Amniotic stem cell (primary cell): ENCODE measurements at places on chromosomes 2 and 18.
A peak's percentile ranks its signal among the peaks of the same experiment; 100 is the strongest.

DNA sequence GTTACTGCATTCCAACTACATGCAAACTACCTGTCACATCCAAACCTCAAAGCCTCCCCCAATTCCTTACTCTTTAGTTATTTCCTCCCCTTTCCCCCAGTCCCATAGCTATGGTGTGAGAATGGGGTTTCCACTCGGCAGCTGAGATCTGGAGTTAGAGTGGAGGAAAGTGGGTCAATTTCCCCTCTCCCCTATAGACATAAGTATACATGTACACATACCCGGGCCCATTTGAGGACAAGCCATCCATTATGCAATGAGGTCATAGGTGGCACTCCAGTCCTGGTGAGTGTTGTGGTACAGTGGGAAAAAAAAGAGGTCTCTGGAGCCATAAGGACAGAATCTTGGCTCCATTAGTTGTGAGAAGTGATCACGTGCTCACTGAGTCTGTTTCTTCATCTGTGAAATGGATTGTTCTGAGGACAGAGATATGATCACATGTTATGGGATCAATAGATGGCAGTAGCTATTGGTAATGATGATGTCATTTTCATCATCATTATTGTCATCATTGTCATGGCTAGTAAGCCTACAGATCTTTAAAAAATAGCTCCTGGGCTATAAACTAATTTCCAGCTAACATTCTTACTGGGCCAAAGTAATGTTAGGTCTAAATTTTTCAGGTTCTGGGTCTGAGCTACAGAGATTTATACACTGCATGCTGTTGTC lies 119.0 kb downstream of the BCL2L11 start:
- no peak for DNase-seq

DNA sequence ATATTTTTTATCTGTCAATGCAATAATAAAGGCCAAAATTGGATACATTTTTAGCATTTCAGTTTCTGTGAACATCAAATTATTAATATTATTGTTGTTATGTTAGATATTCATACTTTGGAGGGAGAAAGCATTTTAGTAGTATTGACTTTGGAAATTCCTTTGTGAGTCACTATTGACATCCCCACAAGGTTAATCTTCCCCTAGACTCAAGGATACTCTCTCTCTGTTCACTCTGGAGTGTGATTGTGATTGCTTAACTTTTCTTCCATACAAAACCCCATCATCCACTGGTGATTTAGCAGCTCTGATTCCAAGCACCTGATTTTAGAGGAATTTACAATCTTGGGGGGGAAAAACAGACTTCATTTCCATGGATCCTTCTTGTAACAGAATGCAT lies 352.0 kb downstream of the THSD7B start:
- no peak for DNase-seq

GRCh38 chr2:191571163-191571769 lies 106.7 kb upstream of the NABP1 start:
- DNase-seq: peak; percentile 37

DNA sequence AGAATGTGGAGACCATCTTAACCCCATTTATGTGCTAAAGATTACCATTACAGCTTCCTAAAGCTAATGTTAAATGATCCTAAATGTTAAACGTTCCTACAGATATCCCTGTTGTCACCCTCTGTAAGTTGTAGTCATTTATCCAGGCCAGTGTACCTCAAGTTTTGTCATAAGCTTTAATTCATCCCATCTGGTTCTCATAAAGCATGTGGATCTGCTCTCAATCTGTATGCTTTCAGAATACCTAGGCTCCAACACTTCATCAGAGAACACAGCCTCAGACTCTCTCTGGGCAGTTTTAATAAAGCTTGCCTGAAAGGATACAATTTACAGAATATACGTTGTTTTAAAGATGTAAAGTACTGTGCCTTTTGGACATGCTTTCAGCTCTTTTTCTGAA lies 4.2 kb upstream of the CCDC178 start:
- DNase-seq: no peak

DNA sequence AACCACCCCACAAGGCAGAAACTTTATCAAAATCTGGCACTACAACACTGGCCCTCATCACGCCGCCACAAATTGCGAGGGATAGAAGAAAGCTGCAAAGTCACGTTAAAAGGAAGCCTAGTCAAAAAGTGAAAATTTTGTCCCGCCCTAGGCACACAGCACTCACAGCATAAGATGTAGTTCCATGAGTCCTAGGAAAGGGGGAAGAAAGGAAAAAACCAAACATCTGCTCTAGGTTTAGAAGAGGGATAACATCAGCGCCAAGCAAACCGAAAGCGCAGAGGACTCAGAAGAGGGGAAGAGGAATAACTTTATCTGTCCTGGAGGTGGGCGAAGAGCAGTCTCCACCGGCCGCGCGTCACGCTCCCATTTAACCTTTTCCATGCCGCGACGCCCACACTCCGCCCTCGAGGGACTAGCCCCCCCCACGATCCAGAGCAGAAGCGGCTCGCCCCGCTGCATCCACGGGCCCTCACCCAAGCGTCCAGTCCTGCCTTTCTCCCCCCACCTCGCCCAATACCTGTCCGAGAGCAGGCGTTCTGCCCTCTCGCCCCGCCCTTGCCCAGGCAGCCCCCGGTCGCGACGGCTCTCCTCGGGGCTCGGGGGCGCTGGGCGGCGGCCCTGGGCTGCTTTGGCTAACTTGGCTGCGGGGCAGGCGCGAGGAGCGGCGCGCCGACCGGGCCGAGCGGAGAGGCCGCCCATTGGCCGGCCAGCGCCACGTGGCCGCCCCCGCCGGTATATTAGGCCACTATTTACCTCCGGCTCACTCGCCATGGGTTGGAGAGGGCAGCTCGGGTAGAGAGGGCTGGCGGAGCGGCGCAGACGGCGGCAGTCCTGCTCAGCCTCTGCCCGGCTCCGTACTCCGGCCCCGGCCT lies at the start of gene HOXD1:
HOXD1 (plus strand) TSS at position 770 of the 875 bp plus-strand sequence. CDS start 134 bp downstream, outside the sequence.
- no peak for DNase-seq

DNA sequence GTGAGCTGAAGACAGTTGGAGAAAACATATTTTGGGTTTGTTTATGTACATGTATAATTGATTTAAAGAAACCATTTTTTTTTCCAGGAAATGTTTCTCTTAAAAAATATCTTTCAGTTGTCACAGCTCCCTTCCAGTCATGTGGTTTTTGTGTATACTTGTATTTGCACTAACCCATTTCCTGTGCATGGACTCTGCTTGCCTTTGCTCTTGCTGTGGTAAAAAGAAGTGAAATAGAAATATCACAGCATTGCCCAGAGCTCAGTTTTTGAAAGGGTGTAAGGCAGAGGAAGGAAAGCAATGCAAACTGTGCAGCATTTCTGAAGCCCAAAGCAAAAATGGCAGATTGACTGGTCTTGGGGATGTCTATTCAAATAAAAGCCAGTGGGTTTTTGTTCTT lies 10.4 kb upstream of the DOCK10 start:
- no peak for DNase-seq

GRCh38 chr2:185012643-185013042 lies 414.3 kb downstream of the ZNF804A start:
- no peak for DNase-seq

- DNase-seq: no peak
These were observed 239.1 kb upstream of the EPAS1 start for GRCh38 chr2:46058140-46058539.

DNA sequence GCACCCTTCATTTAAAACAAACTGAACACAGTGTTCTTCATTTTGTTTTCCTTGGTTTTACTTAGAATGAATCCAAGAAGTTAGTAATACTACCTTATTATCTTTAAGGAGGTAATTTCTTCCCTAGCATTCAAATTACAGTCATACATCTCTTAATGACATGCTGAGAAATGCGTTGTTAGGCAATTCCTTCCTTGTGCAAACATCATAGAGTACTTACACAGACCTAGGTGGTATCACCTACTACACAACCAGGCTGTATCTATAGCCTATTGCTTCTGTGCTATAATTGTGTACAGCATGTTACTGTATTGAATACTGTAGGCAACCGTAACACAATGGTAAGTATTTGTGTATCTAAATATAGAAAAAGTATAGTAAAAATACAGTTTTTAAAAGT lies 8.4 kb upstream of the CABYR start:
- DNase-seq: no peak

DNA sequence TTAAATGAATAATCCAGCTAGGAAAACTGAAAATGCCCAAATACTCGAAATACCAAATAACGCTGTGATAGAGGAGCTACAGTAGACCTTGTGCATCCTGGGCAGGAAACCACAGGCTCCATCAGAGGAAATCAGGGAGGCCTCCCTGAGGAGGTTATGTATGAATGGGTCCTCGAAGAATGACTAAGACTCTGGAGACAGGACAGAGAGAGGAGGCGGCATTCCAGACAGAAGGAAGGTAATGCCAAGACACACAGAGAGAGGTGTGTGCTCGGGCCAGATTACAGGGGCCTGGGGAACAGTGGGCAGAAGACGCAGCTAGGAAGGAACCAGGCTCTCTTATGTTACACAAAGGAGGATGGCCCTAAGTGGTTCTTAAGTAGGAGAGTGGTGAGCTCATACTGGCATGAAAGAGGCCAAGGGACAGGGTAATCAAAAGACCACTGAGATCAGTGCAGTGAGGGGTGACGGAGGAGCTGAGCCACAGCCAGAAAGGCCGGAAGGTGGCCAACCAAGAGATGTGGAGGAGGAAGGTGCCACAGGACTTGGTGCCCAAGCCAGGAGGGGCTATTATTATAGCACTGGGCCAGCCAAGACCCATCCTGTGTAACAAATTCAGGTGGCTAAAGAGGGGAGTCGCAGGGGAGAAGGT lies 9.9 kb downstream of the ST3GAL5 start:
- no peak for DNase-seq

GRCh38 chr2:219951099-219951498 lies 323.7 kb downstream of the SLC4A3 start:
- DNase-seq: no peak

DNA sequence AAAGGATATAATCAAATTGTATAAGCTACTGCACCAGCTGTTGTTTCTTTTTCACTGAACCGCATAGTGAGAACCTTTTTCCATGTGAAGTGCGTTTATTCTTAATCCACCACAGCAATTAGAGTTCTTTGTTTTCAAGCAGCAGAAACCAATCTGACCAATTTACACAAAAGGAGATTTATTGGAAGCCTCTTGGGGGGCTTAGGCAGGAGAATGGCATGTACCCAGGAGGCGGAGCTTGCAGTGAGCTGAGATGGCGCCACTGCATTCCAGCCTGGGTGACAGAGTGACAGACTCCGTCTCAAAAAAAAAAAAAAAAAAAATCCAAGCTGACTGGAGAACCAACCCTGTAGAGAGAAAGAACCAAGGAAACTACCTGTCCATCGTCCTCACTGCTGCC lies 10.0 kb downstream of the ADNP2 start:
- no peak for DNase-seq

- DNase-seq: no peak
These were observed 20.0 kb upstream of the POMC start for GRCh38 chr2:25188405-25188804.

DNA sequence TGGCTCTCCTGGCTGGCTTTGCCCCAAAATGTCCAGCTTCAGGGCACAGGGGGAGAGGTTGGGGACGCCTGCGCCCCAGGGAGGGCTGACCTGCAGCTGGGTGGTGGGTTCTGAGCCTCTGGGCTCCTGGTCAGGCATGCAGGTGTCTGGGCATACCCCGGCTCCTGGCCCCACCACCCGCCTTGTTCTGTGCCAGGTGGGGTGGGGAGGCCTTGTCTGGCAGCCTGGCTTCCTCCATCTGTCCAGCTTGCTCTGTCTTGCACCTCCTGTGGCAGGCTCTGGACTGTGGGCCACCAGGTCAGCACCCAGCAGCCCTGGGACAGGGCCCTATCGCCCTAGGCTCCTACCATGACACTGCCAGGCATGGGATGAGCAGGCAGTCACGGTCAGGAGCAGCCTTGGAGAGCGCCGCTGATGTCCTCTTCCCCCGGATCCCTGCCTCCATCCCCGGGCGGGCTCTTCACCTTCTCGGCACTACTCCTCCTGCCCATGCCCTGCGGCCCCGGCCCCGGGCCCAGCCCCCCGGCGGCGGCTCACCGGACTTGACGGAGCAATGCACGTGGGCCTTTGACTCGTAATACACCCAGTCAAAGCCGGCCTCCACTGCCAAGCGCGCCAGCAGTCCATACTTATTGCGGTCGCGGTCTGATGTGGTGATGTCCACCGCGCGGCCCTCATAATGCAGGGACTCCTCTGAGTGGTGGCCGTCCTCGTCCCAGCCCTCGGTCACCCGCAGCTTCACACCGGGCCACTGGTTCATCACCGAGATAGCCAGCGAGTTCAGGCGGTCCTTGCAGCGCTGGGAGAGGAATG lies 3.6 kb downstream of the IHH start:
- DNase-seq: no peak

DNA sequence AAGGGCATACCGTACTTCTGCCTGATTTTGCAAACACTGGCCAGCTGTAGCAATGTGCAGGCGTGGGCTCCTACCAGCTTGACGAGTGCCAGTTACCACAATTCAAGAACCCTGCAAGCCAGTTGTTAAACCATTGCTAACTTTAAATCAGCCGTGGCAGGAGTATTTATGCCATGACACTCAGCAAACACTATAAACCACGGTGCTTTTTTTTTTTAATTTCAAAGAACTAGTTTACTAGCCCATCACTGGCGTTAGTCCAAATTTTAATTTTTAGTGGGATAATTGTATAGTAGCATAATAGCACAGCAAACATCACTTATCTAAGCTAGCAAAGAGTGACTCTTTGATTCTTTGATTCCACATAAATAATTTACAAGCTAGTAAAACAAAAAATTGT lies 111.1 kb downstream of the COL4A4 start:
- DNase-seq: no peak

GRCh38 chr2:138201286-138201685 lies 237.0 kb downstream of the HNMT start:
- DNase-seq: no peak

DNA sequence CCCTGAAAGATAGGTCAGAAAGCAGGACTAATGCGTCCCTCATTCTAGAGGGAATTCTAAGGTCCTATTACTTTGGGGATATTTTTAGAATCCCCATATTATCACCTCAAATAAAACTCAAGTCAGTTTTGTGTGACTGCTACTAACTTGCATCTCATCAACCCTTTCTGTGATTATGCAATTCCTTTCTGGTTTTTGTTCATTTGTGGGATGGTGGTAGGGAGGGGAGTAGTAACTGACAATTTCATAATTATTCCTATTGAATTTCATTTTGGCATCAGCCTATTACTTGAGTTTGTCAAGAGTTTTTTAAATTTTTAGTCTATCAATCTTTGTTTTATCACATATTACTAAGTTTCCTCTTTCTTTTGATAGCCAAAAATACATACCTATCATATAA lies 28.4 kb upstream of the TANK start:
- no peak for DNase-seq

DNA sequence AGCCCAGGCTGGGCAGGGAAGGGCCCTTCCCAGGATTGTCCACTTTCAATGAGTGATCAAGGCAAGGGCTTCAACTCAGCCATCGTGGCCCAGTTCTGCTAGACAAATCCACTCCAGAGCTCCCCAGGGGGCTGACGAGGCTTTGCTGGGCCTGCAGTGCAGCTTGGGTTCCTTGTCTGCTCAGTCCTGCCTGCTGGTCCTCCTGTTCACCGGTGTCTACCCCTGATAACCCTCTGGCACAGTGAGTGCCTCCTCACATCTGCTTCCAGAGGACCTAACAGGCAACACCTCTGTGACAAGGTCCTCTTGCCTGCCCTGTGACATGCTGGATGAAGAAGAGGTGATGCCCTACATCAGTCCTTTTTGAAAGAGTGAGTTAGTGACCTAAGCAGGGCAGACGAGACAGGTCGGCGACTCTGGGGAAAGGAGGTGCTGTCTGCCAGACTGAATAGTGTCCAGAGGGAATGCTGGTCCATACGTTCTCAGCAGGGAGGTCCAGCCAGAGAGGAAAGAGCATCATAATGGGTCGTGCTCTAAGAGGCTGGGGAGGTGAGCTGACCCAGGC lies 20.9 kb upstream of the KCNF1 start:
- DNase-seq: no peak

GRCh38 chr2:41482659-41483058 lies 565.2 kb upstream of the PKDCC start:
- DNase-seq: no peak

- no peak for DNase-seq
These were observed 129.1 kb downstream of the NDUFA10 start for GRCh38 chr2:239896075-239896474.
